ENCODE measurements at places on chromosomes 13 and 19.

GRCh38 chr13:102642475-102642874, 45.7 kb downstream of the TPP2 start:
- DNase-seq = no peak

DNA sequence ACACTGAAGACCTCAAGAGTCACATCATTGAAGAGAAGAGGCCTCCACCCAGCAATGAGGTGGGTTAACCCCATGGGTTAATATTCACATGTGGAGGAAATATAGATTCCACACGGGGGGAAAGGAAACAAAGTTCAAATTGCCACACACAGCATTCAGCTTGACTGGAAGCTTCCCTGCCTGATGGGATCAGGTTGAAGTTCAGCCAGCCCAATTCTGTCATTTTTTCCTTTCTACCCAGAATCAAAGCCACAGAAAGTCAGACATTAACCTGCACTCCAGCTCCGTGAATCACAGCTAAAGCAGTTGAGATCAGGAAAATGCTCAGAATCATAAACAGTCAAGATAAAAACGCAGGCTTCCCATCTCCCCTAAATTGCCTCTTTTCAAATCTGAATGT, 208.7 kb upstream of the OBI1 start:
- DNase-seq = no peak

DNA sequence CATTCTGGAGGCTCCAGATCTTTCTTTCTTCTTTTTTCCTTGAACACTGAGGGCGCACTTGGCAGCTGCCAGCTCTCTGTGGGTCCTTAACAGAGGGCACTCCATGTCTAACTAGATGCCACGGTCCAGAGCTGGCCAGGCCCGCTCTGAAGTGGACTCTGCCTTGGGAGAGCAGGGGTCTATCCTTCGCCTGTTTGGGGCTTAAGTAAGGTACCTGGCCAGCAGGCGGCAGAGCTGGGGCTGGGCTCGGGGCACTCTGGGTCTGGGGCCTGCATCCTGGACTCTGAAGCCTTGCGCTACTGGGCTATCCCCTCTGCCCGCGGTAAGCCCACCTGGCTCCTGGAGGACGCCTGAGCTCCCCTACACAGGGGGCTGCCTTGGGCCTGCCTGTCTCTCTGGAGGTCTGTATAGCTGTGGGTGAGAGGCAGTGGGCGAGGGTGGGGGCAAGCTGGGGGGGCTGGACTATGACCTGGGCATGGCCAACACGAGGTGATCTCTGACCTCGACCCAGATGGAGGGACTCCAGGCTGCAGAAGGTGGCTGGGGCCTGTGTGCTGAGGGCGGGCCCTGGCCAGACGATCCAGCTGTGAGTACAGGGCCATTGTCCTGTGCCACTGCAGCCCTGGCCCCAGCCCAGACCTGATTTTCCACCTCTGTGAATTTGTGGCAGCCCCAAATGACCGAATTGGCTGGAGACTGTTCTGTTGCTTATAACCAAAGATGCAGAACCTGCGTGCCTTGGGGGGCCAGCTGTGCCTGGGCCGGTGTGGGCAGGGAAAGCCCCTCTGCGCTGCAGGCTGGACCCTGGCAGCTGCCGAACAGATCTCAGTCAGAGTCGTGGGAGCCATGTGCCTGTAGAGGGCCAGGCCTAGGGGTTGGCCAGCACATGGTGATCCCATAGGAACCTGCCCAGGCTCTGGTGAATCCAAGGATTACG, 26.5 kb downstream of the CEBPG start:
- no peak for DNase-seq

DNA sequence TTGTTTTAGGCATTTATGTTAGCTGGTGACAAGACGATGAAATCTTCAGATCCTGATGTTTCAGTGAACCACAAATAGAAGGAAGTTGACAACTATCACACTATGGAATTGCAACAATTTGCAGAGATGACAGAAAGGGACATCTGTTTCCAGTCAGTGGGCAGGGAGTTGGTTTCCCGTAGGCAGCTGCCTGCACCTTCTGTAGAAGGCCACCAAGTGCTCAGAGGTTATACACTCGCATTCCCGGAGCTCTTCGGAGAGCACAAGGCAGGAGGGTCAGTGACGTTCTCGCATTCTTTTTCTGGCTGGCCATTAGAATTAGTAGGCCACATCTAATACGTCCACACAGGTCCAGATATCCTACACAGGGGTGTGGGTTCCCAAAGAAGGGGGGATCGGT, 129.4 kb downstream of the SHISA2 start:
- DNase-seq = no peak

GRCh38 chr13:77353995-77354394, 27.1 kb upstream of the MYCBP2 start:
- DNase-seq = no peak

GRCh38 chr13:86357106-86357505, 557.9 kb upstream of the SLITRK6 start:
- no peak for DNase-seq

DNA sequence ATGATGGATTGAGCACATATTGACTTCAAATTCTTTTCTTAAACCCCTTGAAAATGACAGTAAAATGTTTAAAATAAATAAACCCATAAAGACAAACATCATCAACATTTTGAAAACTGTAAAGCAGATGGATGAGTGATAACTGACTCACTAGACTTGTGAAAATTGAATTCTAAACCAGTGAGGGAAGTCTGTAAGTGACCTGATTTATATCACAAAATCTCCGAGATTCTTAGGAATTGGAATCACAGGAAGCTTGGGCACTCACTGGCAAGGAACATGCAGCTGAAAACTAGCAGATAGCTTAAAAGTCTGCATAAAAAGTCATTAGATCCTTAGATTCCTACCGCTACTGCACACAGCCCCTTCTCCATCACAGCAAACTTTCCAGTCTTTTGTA, 51.3 kb upstream of the TSC22D1 start:
- no peak for DNase-seq

- DNase-seq = no peak
Measured at GRCh38 chr13:37202264-37202663, 96.8 kb upstream of the CSNK1A1L start.

DNA sequence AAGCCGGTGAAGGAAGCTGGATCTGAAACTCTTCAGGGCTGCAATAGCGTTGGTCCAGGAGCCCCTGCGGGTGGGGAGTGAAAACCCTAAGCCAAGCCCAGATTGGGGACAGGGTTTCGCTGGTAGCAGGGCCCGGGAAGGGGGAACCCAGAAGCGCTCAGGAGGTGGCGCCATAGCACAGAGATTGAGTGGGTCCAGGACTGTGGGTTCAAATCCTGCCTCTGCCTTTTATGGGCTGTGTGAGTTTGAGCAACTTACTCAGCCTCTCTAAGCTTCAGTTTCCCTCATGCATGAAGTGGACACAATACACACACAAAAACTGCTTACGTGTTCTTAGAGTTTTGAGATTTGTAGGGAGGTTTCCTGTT, 8.3 kb upstream of the SYCN start:
- peak; percentile 43 for DNase-seq

GRCh38 chr13:31898378-31899071, 133.0 kb upstream of the FRY start:
- DNase-seq = no peak

GRCh38 chr13:40215311-40215710, 451.1 kb downstream of the FOXO1 start:
- DNase-seq = no peak

DNA sequence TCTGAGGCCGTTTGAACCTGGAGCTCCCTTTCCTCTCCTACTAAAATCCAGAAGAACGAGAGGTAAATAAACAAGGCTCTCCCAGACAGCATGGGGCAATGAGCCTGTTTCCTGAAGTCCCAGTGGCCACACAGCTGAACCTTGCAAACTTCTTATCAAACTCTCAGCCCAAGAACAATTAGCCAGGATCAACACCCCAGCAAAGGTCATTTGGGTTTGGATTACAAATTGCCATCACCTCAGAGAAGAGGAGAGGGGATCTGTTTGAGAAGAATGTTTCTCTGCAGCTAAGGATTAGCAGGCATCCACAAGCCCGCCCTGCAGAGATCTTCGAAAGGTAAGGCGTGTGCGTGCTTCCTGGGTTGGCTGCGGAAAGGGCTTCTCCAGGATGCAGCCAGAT, 201.9 kb upstream of the SOX1 start:
- no peak for DNase-seq

DNA sequence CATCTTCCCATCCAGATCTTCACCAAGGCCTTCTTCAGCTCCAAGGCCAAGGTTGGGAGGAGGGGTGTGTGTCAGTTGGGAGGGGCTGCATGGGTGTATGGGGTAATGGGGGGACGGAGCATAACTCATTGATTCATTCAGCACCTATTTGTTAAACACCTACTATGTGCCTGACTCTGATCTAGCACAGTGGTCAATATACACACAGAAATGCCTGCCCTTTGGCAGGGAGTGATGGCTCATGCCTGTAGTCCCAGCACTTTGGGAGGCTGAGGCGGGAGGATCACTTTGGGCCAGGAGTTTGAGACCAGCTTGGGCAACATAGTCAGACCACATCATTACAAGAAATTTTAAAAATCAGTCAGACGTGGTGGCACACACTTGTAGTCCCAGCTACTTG, 19.2 kb upstream of the SPACA4 start:
- DNase-seq = no peak

- DNase-seq = no peak
Measured at GRCh38 chr13:113080361-113080831, 25.2 kb upstream of the F7 start.

DNA sequence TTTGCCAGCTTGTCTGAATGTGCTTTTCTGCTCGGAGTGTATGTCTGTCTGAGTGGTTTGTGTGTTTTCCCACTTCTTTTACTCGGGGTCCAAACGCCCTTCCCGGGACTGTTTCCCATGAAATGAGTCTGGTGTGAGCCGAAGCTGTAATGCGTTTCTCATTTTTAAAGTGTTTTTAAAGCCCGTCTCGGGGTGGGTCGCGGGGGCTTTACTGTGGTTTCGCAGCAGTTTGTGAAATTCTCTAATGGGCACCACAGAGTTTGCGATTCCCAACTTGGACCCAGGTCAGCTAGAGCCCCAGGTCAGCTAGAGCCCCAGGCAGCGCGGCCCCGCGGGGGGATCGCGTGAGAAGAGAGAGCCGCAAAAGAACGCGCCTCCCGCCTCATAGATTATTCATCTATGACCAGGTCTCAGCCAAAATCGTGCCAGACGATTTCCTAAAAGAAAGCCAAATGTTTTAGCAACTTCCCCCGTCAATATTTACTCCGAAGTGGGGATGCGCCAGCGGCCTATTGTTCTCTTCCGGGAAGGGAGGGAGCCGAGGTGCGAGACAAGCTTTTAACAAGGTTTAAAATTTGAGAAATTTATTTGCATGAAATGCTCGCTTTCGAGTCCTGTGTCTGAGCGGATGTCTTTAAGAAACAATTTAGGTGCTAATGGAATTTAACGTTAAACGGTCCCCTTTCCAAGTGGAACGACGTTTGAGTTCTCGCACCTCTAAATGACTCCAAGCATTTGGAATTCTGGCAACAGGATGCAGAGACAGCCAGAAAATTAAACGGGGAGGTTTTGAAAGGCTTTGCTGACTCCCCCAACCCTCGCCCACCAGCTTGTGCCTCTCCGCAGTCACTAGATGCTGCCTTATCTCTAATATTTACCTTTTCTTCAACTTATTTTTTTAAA, 2.2 kb downstream of the ZIC2 start:
- DNase-seq = no peak

- peak; percentile 80 for DNase-seq
Measured at GRCh38 chr19:19224852-19225494, 13.2 kb downstream of the NCAN start.

- DNase-seq = peak; percentile 90
Measured at GRCh38 chr19:6279931-6280591, at the start of gene MLLT1. MLLT1 (minus strand) TSS chr19:6279975; CDS start chr19:6279784, 191 bp downstream.

- no peak for DNase-seq
Measured at GRCh38 chr13:105920370-105920769, 615.1 kb downstream of the EFNB2 start.

DNA sequence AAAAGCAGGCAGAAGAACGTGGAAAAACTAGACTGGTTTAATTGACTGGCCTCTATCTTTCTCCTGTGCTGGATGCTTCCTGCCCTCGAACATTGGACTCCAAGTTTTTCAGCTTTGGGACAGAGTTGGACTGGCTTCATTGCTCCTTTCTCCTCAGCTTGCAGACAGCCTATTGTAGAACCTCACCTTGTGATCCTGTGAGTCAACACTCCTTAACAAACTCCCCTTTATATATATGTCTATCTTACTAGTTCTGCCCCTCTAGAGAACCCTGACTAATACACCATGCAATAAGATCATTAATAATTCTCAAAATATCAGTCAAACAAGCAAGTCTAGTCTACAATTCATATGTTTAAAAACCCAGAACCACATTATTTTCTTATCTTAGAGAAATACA, 662.4 kb downstream of the TBC1D4 start:
- no peak for DNase-seq

GRCh38 chr19:10027158-10027997, 14.1 kb downstream of the RDH8 start:
- DNase-seq = peak; percentile 44

- DNase-seq = no peak
Measured at GRCh38 chr19:48842789-48843162, 6.5 kb upstream of the HSD17B14 start.

DNA sequence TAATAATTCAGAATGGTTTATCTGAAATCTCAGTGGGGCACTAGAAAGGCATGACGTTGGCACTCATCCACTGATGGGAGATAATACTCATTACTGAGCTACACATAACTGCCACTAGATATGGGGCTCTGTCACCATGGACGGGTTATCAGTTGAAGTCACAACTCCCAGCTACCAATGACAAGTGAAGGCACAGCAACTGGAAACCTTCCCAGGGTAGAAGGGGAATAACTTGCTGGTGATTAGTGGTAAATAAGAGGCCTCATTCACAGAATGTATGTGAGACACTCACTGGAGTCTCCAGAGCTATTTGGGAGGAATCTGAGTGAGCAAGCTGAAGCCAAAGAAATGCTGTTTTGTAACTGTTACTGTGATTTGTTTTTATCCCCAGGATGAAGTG, 249.6 kb downstream of the ENOX1 start:
- no peak for DNase-seq

DNA sequence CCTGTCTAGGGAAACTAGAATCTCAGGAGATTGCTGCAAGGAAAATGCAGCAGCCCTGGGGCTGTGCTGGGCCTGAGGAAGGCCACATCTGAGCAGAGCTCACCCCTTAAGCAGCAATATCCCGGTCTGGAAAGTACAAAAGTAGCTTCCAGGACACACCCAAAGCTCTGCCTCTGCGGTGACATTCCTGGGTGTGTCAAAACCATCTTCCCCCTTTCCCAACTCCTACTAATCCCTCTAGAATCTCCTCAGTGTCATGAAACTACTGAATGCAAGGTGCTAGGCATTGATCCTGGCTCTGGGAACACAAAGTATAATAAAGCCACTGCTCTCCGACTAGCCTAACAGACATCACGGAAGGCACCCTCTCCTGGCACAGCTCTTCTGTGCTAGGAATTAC, 5.0 kb downstream of the PBX4 start:
- DNase-seq = no peak
